ENCODE measurements at places on chromosomes 5 and 9.

- no peak for DNase-seq
Observed at GRCh38 chr9:117480253-117480652, 65.4 kb upstream of the ASTN2 start.

GRCh38 chr5:81908044-81908443, 63.8 kb upstream of the ATG10 start:
- DNase-seq, result no peak

GRCh38 chr5:176535101-176535663, 2.0 kb downstream of the RNF44 start:
- DNase-seq, result peak; percentile 39

GRCh38 chr5:120124961-120125360, 339.1 kb upstream of the PRR16 start:
- DNase-seq, result no peak

Measured in A172 (cell line).